ENCODE measurements at places on chromosomes 2 and 18.

DNA sequence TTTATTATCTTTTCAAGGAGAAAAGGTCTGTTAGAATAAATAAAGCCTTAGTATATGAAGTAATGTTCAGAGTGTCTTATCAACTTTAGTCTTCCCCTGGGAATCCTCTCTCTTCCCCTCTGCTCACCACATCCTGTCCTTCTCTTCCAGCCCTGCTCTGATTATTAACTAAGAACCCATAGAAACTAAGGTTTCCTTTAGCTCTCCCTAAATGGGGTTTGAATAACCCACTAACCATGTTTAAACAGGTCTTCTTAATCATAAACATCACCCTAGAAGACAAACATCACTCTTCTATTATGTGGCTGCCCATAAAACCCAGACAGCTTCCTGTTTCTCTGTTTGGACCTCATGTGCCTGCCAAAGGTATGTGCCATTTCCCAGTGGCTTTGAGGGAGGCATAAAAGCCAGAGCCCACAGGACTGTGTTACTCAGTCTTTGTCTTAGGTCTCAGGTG, 50.1 kb downstream of the SLC14A1 start:
- peak; percentile 97 for DNase-seq

DNA sequence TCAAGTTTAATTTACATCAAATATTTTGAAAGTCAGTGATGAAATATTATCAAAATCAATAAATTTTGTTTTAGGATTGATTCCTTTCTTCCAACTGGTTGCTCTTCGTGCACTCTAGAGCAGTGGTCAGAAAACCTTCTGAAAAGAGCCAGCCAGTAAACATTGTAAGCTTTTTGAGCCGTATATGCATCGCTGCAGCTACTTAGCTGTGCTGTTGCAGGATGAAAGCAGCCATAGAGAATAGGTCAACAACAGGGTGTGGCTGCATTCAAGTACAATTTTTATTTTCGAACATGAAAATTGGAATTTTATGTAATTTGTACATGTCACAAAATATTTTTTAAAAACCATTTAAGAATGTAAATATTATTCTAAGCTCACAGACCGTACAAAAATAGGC, 94.9 kb downstream of the MGAT5 start:
- no peak for DNase-seq

- no peak for DNase-seq
These were observed 484.8 kb upstream of the NETO1 start for GRCh38 chr18:73352546-73352945.

GRCh38 chr2:42602218-42602875, 33.9 kb downstream of the MTA3 start:
- DNase-seq = peak; percentile 50

DNA sequence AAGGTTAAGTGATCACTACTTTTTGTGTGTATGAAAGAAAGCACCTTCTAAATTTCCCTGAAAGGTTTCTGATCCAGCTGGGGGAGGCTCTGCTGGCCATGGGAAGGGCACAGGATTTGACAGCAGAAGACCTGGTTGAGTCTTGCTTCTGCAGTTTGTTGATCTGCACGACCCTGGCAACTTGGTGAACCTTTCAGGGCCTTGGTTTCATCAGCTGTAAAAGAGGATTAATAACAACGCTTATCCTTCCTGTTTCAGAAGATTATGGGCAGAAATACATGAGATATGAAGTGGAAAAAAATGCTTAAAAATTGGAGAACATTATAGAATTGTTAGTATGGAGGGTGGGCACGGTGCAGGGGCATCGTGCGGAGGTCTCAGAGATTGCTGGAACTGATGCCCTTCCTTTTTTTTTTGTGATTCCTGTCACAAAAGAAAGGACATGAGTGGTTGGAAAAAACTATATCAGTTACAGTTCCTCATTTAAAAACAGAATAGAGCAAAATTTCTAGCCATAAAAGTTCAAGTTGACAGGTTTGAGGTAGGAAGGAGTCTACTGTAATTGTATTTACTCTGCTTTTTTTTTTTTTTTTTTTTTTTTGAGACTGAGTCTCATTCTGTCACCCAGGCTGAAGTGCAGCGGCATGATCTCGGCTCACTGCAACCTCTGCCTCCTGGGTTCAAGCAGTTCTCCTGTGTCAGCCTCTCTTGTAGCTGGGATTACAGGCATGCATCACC, 47.4 kb downstream of the MFSD6 start:
- DNase-seq = no peak

DNA sequence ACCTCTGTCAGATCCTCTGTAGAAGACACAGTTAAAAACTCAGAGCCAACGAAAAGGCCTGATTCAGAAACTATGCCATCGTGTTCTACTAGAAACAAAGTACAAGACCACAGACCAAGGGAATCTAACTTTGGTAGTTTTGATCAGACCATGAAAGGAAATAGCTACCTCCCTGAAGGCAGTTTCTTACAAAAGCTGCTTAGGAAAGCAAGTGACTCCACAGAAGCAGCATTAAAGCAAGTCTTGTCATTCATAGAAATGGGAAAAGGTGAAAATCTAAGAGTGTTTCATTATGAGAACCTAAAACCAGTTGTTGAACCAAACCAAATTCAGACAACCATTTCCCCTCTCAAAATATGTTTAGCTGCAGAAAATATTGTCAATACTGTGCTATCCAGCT, 58.2 kb downstream of the FSIP2 start:
- DNase-seq = no peak

- no peak for DNase-seq
These were observed 108.4 kb upstream of the SNTG2 start for GRCh38 chr2:842151-842803.

DNA sequence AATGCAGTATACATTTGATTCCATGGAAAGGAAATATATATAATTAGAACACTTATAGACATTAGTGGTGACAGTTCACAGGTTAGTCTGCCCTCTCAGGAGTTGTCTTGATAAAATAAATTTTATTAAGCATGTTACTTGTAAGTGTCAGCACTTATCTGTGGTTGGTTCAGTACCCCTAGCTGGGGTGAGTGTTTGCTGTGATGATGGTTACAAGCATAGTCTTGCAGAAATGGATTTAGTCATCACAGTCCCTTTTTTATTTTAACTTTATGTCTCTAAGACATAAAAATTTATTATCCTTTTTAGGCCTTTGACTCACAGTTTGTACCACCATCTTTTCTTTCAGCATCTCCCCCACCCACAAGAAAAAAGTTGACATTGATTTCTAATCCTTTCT, 52.1 kb downstream of the NCK2 start:
- DNase-seq = no peak

DNA sequence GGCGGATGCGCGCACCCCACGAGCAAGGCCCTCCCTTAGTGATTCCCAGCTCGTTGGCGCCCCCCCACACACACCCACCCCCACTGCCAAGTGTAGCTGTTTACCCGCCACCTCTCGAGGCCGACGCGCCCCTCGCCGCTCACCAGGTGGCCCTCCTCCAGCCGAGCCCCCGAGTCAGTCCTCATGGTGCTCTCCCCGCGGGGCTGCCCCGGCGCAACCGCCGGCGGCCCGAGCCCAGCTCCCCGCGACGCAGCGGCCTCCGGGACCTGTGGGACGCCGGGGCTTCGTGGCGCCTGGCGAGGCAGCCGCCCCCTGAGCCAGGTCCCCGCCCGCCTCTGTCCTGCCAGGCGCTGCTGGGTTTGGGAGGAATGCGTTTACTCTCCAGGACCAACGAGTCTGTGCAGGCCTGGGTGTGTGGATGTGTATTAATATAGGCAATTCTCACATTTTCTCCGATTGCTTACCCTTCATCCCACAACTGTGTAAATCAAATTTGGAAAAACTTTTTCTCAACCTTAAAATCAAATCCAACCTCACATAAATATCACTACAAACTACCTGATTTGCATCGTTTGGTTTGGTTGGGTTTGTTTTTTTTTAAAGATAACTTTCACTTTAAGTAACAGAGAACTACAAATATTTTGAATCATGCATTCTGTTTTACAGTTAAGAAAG, at the start of gene TMEM237:
Gene TMEM237, minus strand, starts transcription at position 288 of the 675 bp plus-strand sequence. Its CDS starts 103 bp downstream, at position 185.
- DNase-seq = no peak

DNA sequence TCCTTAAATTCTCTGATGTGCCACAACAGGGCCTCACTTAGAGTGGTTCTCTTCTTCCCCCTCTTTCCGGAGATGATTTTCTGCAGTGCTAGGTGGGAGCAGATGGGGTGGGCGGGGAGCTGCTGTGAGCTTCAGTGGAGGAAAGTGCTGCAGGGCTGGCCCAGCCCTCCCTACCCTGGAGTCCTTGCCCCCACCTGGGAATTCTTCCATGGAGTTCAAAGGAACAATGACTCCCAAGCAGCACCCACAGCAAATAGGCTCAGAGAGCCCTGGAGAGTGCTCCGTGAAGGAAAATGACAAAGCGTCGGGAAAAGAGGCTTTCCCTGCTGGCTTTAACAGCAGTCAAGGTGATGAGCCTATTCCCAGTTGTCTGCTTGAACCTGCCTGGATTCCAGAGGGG, 28.8 kb downstream of the LOXHD1 start:
- no peak for DNase-seq

DNA sequence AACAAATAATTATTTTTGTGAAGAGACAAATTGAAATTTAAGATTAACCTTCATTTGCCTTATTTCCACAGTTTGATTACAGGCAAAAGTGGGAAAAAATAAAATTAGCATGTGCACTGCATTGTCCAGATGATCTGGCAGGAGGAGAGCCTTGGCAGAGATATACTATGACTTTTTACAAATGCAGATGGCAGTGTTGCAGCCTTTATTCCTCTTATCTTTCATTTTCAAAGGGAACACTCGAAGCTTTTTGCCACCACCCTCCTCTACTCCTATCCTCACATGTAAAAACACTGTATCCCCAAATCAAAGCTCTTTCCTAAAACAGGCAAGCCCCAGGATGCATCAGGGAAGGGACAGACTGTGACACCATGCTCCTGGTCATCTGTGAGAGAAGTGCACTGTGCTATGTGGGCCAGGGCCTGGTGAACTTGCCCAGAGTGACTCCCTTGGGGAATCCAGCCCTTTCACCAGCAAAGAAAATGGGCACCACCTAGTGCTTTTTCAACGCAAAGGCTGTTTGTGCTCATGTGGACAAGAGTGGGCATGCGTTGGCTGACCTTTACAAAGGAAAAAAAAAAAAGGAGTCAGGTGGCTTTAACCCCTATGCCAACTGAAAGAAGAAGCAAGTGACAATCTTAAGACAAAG, 74.7 kb upstream of the ETAA1 start:
- DNase-seq = peak; percentile 83

DNA sequence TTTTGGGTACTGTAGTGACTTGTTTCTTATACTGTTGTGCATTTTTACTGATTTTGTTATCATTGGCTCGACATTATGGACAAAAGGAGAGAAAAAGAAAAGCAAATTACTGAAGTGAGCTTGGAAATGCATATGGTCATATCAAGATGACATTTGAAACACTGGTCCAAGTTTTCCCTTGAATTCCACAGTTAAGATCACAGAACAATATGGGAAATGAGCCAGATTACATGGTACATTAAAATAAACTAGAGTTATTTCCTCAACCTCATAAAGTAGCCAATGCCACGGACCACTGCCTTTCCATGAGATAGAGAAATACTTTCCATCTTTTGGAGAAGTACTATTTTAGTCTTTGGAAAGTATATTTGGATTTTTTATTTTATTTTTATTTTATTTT, 62.0 kb upstream of the SGPP2 start:
- no peak for DNase-seq

DNA sequence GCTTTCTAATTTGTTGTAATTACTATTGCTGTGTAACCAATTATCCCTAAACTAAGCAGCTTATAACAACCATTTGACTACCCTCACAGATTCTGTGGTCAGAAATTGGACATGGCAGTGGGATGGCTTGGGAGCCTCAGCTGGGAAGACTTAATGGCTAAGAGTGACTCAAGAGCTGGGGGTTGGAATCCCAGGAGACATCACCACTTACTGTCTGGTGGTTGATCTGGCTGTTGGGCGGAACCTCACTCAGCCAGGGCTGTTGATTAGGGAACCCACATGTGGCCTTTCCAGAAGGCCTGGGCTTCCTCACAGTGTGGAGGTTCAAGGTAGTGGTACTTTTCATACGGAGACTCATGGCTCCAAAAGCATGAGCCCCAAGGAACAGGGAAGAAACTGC, 49.8 kb downstream of the E2F6 start:
- no peak for DNase-seq

GRCh38 chr2:27627963-27628766, 647 bp downstream of the CCDC121 start:
- DNase-seq = no peak

GRCh38 chr2:197205585-197206215, 104.9 kb downstream of the ANKRD44 start:
- DNase-seq = no peak

- peak; percentile 10 for DNase-seq
These were observed 78.5 kb downstream of the PPP1R1C start for GRCh38 chr2:182064019-182064778.

GRCh38 chr2:211349031-211349430, 792.6 kb downstream of the CPS1 start:
- DNase-seq = no peak

DNA sequence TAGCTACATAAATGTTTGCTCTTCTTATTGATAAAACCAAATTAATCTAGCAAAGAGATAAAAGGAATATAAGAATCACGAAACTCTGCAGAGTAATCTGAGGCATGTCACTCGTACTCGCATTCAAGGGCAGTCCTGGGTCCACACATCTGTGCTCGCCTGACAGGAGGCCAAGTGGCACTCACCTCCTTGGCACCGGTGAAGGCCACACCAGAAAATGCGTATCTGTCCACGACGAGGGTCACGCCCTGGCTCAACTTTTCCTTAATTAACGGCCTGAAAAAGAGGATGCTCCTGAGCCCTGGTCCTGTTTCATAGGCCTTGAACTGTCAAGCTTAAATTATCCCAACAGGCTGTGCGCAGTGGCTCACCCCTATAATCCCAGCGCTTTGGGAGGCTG, 6.6 kb downstream of the DTYMK start:
- no peak for DNase-seq

GRCh38 chr18:68780802-68781635, 16.9 kb upstream of the CCDC102B start:
- no peak for DNase-seq

- no peak for DNase-seq
These were observed 456.2 kb downstream of the SPAG16 start for GRCh38 chr2:213740453-213740852.

DNA sequence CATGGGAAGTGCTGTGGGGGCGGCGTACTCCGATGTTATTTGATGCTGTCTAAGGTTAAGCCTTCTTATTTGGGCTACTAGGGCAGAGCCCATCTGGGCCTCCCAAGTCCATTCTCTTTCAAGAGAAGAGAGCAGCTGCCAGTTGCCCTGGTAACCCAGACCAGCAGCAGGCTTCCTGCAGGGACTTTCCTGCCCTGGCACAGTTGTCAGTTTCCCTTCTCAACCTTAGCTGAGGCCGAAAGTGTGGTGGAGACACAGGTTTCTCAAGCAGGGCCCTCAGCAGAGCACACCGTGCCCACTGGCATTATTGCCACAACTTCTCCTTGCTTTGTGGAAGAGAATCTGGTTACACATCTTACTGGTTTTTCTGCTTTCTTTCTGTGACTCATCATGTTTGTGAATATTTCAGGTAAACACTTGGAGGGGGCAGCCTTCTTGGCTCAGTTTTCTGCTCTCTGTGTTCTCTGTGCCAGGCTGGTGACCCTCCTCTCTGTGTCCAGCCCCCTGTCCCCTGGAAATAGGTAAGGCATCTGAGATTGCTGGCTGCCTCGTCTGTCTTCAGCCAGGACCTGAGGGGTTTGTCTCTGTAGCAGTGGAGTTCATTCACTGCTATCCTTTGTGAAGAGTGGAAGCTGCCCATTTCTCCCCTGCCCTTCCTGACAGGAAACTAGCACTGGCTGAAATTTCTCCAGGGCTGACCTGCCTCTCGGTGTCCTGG, 111.0 kb downstream of the B3GNT2 start:
- peak; percentile 60 for DNase-seq

- DNase-seq = no peak
These were observed 3.3 kb downstream of the CIB4 start for GRCh38 chr2:26637811-26638310.

GRCh38 chr2:58157754-58158153, 83.4 kb downstream of the FANCL start:
- DNase-seq = no peak
